ENCODE measurements at places on chromosomes 6 and 20.

- DNase-seq = no peak
These were observed 136.8 kb downstream of the JARID2 start for GRCh38 chr6:15382712-15383111.

GRCh38 chr20:23652371-23652770 is 14.6 kb upstream of the CST3 start:
- no peak for DNase-seq

- no peak for DNase-seq
These were observed 25.3 kb upstream of the HECA start for GRCh38 chr6:139109558-139109957.

DNA sequence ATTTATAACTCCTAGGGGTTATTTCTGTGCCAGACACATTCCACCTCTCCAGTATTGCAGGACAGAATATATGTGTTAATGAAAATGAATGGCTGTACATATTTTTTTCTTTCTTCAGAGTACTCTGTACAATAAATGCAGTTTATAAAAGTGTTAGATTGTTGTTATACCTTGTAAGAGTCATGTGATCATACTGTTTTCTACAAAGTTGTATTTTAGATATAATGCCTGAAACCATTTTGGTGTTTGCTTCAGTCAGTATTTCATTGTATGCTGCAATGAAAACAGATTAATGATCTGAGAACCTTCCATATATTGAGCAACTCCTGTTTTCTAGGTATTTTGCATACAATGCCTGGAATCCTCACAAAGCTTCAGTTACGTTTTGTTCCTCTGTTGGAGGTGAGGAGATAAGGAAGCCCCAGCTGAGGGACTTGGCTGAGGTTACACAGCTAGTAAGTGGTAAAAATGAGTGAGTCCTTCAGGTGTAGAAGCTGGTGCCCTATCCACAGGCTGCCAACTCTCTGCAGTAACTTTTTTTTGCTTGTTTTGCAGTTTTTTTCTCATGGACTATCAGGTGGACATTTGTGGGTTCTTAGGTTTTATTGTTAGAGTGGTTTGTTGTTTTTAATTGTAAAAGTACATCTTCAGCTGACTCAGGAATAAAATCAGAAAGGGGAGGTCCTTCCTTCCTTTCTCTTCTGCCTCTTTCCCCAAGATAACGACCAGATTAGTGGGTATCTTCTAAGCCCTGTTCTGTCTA is 11.6 kb downstream of the PDCD2 start:
- DNase-seq = no peak

Measured in thymus (tissue), 14 donors.